ENCODE measurements at places on chromosomes 2 and 18. TPM values are rescaled to one million over a fixed set of nuclear protein-coding genes. Genes with fewer than 3 reads are reported as not detected.
A peak's percentile ranks its signal among the peaks of the same experiment; 100 is the strongest.

Gene KCNG2
- not detected for total RNA-seq

Gene RNF152
- 0.16 TPM for total RNA-seq

Gene UGT1A1
- total RNA-seq: not detected

DNA sequence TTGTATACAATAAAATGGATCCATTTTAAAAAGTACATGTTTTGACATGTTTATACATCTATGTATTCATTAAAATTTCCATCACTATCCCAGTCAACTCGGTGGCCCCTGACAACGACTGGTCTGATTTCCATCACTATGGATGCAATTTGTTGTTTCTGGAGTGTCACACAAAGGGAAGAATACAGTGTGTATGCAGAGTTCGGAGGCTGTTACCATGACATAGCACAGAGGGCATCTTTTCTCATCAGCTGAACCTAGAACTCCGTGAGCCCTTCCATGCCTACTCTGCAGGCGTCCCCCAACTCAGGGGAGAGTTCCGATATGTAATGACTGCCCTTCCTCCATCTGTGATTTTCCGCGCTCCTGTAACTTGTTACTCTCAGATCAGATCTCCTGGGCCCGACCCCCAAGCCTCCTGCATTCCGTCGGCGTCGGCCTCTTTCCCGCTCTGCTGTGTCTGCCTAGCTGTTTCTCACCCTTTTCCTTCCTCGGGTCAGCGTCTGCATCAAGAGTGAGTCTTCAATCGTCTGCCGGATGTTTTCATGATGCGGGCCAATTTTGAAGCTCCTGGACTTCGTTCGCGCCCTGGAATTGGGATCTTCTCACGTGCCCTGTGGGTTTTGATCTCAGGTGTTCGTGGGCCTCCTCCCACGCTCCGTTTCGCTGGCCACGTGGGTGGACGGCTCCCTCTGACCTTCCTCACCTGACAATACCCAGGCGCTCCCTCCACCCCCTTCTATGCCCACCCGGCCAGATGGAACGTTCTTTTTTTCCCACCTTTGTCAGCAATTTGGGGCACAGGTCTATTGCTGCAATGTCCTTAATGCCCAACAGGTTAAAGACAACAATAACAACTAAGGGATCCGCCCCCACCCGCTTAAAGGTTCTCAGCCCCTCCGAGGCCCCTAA is 161.0 kb downstream of the TWIST2 start:
- no peak overlapping the region for H3K27ac ChIP-seq
- no peaks in the 10 kb centered on the region for H3K36me3 ChIP-seq
- no peaks in the 10 kb centered on the region for H3K4me1 ChIP-seq

GRCh38 chr2:241228860-241229516 is 40.5 kb downstream of the ANO7 start:
- DNase-seq: no peak
- H3K4me1 ChIP-seq: no peaks in the 10 kb centered on the region
- no peak overlapping the region for H3K4me3 ChIP-seq
- H3K27ac ChIP-seq: no peak overlapping the region
- H3K27me3 ChIP-seq: no peaks in the 10 kb centered on the region
- H3K36me3 ChIP-seq: peaks cover 55% of the 10 kb centered on the region

DNA sequence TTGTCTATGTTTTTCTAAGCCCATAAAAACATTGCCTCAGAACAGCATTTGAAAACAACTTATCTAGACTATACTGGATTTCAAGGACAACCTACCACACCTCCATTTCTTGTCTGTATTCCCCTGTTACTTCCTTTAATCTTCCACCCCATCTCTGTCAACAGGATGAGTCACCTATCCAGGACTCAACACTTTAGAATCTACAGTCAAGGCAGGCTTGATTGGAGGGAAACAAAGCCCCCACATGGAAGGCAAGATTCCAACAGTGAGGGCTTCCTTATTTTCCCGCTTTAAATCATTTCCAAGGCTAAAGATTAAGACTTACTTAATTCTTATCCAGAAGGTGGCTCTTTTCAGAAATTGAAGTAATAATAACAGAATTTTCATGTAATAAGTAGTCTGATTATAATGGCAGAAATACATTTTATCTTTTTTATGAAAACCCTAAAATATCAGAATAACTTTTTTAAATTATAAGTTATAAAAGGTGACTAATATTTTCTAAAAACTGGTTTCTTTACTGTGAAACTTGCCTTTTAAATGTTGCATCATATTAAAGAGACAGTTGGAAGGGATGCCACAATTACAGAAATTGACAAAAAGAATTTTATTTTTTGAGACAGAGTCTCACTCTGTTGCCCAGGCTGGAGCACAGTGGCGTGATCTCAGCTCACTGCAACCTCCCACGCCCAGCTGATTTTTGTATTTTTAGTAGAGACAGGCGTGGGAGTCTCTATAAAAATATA is 138.7 kb upstream of the CCDC150 start:
- DNase-seq: no peak
- H3K36me3 ChIP-seq: no peaks in the 10 kb centered on the region
- H3K4me3 ChIP-seq: no peak overlapping the region

DNA sequence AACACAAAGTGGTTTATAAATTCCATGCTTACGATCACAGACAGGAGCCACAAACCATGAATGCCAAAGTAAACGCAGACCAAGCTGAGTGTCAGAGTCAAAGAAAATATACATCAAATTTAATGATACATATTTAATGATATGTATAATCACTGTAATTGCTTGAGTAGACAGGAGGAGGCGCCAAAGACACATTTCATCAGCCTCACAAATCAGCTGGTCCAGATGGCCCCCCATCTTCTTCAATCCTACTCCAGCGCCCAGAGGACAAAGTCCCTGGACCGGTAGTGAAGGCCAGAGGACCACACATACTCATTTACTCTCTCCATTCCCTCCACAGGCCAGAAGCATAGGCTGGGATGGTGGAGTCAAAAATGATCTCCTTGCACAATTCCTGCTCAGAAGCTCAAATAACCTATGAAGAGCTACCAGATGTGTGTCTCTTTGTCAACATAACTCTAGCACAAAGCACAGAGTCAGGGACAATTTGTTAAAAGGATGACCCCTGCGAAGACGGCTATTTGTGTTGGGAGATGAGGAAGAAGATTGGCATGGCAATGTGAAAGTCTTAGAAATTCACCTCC is 149.3 kb upstream of the PGAP1 start:
- peaks cover 82% of the 10 kb centered on the region for H3K36me3 ChIP-seq
- no peaks in the 10 kb centered on the region for H3K27me3 ChIP-seq
- no peak overlapping the region for H3K27ac ChIP-seq
- H3K4me3 ChIP-seq: no peak overlapping the region
- peak; percentile 20 for DNase-seq

- no peak overlapping the region for H3K4me3 ChIP-seq
- peaks cover 6% of the 10 kb centered on the region for H3K27me3 ChIP-seq
- H3K36me3 ChIP-seq: no peaks in the 10 kb centered on the region
- H3K27ac ChIP-seq: no peak overlapping the region
- no peak for DNase-seq
- H3K4me1 ChIP-seq: no peaks in the 10 kb centered on the region
Observed at GRCh38 chr18:21203542-21204241, 38.3 kb upstream of the GREB1L start.

GRCh38 chr2:114769110-114769509 is 326.7 kb downstream of the DPP10 start:
- no peaks in the 10 kb centered on the region for H3K36me3 ChIP-seq
- H3K4me1 ChIP-seq: no peaks in the 10 kb centered on the region
- DNase-seq: no peak
- H3K27me3 ChIP-seq: no peaks in the 10 kb centered on the region

- no peaks in the 10 kb centered on the region for H3K4me1 ChIP-seq
- no peak for DNase-seq
Observed at GRCh38 chr18:62011416-62011815, 118.6 kb upstream of the RNF152 start.

- H3K27me3 ChIP-seq: no peaks in the 10 kb centered on the region
- DNase-seq: peak; percentile 74
Observed at GRCh38 chr18:46250084-46250811, 146.1 kb downstream of the HAUS1 start.

DNA sequence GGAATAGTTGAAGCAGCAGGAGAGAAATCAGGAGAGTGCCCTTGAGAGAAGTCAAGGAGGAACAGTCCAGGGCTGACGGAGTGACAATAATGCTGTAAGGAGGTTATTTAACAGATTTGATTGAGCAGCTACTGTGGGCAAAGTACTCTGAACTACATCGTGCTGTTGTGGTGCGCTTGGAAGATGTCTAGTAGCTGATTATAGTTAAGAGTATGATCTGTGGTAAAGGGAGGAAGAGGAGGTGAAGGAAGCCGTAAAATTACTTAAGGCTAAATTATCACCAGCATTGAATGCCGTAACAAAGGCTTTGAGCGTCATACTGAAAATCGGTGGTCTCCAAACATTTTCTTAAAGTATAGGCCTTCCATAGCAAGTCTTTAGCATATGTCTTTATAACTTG is 4.5 kb downstream of the PCBP1 start:
- no peak for DNase-seq
- peak overlapping the region; percentile 93 for H3K27ac ChIP-seq
- peak overlapping the region; percentile 66 for H3K4me3 ChIP-seq
- H3K27me3 ChIP-seq: no peaks in the 10 kb centered on the region
- peaks cover 48% of the 10 kb centered on the region for H3K4me1 ChIP-seq

- no peak overlapping the region for H3K27ac ChIP-seq
- H3K36me3 ChIP-seq: no peaks in the 10 kb centered on the region
- no peaks in the 10 kb centered on the region for H3K27me3 ChIP-seq
- H3K4me3 ChIP-seq: no peak overlapping the region
- no peak for DNase-seq
- H3K4me1 ChIP-seq: no peaks in the 10 kb centered on the region
Observed at GRCh38 chr2:127196549-127196948, 23.6 kb downstream of the CYP27C1 start.

DNA sequence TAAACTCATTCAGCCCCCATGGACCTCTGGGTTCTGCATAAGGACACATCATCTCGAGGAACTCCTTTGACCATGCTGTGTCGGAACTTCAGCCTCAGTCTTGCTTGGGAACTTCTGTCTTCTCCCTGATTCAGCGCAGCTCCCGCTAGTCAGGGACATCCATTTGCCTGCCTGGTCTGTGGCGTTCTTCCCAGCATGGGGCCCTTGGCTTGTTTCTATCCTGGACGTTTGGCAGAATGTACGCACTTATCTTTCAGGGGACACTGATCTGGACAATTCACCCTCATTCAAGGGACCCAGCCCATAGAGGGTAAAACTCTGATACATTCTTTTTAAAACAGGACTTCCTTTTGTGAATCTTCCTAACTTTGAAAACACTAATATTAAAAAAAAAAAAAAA is 75.8 kb upstream of the WIPF1 start:
- no peak overlapping the region for H3K4me3 ChIP-seq
- H3K36me3 ChIP-seq: peaks cover 42% of the 10 kb centered on the region
- no peak overlapping the region for H3K27ac ChIP-seq

- no peaks in the 10 kb centered on the region for H3K4me1 ChIP-seq
- no peak overlapping the region for H3K4me3 ChIP-seq
- DNase-seq: no peak
- H3K27me3 ChIP-seq: no peaks in the 10 kb centered on the region
- H3K27ac ChIP-seq: no peak overlapping the region
Observed at GRCh38 chr2:123040506-123040905, 984.6 kb upstream of the CNTNAP5 start.

- no peak overlapping the region for H3K27ac ChIP-seq
- H3K4me1 ChIP-seq: peaks cover 50% of the 10 kb centered on the region
- no peaks in the 10 kb centered on the region for H3K27me3 ChIP-seq
- no peak overlapping the region for H3K4me3 ChIP-seq
- peaks cover 4% of the 10 kb centered on the region for H3K36me3 ChIP-seq
Observed at GRCh38 chr18:13303756-13304364, 85.3 kb downstream of the LDLRAD4 start.

GRCh38 chr2:235526166-235526565 is 32.3 kb downstream of the AGAP1 start:
- DNase-seq: no peak
- H3K27me3 ChIP-seq: no peaks in the 10 kb centered on the region
- H3K36me3 ChIP-seq: no peaks in the 10 kb centered on the region

DNA sequence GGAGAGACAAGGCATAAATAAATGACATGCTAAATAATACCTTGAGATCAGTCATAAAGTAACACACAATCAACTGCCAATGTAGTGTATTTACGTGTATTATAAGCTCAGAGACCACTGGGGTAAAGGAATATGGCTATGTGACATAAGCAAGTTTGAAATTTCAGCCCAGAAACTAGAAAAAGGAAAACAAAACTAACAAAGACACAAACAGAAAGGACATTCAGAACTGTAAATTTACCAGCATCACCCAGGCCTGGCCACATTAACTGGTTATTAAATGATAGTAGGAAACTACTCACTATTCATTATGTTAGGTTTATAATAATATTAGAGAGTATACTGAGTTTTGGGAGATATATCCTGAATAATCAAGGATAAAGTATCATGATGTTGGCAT is 98.8 kb downstream of the METTL8 start:
- H3K4me1 ChIP-seq: peaks cover 8% of the 10 kb centered on the region
- no peaks in the 10 kb centered on the region for H3K27me3 ChIP-seq
- DNase-seq: no peak
- no peak overlapping the region for H3K27ac ChIP-seq
- peaks cover 16% of the 10 kb centered on the region for H3K36me3 ChIP-seq
- H3K4me3 ChIP-seq: no peak overlapping the region

DNA sequence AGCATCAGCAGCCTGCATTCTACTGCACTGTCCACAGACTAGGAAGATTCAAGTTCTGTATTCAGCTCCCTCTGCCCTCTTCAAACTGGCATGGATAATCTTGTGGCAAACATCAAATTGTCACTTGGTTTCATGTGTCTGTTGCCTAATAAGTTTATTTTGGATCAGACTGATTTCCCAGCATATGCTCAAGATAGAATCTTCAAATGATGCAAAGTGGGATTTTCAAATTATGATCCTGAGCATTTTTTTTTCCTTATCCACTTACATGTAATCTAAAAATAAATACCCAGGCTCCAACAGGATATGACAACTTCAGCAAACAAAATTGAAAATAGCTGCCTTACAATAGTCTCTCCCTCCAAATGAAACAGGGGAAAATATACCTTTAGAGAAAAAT is 160.9 kb upstream of the VRK2 start:
- no peak for DNase-seq
- no peak overlapping the region for H3K27ac ChIP-seq
- no peak overlapping the region for H3K4me3 ChIP-seq
- peaks cover 8% of the 10 kb centered on the region for H3K4me1 ChIP-seq
- peaks cover 2% of the 10 kb centered on the region for H3K27me3 ChIP-seq
- H3K36me3 ChIP-seq: no peaks in the 10 kb centered on the region

GRCh38 chr2:241548451-241548835 is 10.1 kb upstream of the BOK start:
- H3K27ac ChIP-seq: no peak overlapping the region
- no peaks in the 10 kb centered on the region for H3K4me1 ChIP-seq
- H3K36me3 ChIP-seq: no peaks in the 10 kb centered on the region
- no peak for DNase-seq
- peaks cover 17% of the 10 kb centered on the region for H3K27me3 ChIP-seq

DNA sequence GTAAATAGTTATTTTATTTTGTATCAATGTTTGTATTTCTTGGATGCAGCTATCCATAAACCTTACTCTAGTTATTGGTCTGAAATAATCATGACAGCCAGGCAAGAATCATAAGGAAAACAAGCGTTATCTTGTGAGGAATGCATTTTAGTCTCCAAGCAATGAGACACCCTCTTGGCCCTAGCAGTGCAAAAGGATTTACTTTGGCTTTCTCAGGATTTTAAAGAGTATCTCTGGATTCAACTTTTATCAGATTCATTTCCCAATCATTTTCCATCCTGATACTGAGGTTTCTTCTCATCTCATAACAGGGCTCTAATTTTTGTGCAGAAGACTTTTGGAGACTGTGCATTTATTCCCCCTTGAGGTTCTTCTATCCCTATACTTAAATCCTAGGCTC is 480.8 kb downstream of the TMX3 start:
- H3K4me3 ChIP-seq: no peak overlapping the region
- H3K27ac ChIP-seq: no peak overlapping the region
- no peaks in the 10 kb centered on the region for H3K27me3 ChIP-seq
- no peaks in the 10 kb centered on the region for H3K4me1 ChIP-seq
- no peaks in the 10 kb centered on the region for H3K36me3 ChIP-seq
- DNase-seq: no peak

Data from activated CD8-positive, alpha-beta T cell treated with anti-CD3 and anti-CD28 coated beads for 36 hours (primary cell).